Stimulated activated CD4-positive, alpha-beta T cell treated with anti-CD3 and anti-CD28 coated beads, TNF-alpha, amount 100 ng/mL, for 1 hour (primary cell): ENCODE measurements at places on chromosomes 16 and 17.

- no peak for DNase-seq
These were observed 20.6 kb downstream of the VPS53 start for GRCh38 chr17:693791-694638.

DNA sequence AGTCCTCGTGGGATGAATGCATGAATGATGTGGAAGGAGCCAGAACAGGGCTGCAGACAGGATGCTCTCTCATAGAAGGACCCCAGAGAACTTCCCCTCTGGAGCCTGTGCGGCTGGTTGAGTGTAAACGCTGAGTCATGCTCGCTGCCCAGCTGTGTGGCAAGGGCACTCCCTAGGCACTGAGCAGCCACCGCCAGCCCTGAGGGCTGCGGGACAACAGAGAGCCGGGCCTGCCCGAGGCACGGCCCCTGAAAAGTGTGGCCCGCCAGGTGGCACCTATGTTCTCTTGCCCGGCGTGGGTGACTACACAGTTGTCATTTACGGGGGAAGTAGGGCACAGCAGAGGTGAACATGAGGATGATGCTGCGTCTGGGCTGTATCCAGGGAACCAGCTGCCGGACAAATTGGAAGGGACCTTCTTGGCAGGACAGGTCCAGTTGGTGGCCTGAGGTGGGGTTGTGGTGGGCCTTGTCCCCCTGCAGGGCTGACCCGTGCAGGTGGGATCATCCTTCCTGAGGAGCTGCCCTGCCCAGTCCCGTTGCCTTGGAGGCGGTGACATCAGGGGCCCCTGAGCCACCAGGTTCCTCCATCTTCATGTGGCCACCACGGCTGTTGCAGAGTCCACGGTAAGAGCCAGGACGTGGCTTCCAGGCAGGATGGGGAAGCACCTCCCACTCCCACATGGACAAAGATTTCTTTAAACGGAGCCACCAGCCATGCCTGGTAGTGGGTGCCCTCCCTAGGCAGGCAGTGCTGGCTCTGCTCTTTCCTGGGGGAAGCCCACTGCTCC, 94.8 kb upstream of the CBX4 start:
- DNase-seq = no peak

GRCh38 chr17:57572062-57572461, 173.0 kb downstream of the CCDC182 start:
- no peak for DNase-seq

DNA sequence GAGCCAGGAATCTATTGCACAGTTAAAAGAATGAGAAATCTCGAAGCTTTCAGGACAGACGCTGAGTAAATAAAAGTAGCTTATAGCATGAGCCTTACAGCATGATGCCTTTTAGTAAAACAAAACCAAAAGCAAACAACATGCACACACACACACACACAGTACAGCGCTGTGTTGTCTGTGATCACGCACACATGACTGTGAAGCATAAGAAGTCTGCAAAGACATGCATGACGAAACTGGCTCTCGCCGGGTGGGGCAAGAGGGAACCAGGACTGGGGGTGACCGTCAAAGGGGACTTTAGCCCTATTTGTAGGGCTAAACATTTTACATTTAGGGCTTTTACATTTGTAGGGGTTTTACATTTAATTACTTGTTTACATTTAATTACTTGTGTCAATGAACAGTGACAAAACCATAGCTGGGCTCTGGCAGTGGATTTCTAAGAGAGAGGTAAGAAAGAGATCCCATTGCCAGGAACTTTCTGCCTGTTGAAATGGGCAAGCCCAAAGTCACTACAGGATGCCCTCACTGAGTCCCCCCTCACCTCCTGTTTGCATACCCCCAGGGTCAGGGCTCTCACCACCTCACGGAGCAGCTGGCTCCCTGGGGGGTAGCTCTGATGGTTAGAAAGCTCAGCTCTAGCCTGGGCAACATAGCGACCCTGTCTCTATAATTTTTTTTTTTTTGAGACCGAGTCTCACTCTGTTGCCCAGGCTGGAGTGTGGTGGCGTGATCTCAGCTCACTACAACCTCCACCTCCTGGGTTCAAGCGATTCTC, 2.0 kb upstream of the TNFRSF13B start:
- DNase-seq = no peak

DNA sequence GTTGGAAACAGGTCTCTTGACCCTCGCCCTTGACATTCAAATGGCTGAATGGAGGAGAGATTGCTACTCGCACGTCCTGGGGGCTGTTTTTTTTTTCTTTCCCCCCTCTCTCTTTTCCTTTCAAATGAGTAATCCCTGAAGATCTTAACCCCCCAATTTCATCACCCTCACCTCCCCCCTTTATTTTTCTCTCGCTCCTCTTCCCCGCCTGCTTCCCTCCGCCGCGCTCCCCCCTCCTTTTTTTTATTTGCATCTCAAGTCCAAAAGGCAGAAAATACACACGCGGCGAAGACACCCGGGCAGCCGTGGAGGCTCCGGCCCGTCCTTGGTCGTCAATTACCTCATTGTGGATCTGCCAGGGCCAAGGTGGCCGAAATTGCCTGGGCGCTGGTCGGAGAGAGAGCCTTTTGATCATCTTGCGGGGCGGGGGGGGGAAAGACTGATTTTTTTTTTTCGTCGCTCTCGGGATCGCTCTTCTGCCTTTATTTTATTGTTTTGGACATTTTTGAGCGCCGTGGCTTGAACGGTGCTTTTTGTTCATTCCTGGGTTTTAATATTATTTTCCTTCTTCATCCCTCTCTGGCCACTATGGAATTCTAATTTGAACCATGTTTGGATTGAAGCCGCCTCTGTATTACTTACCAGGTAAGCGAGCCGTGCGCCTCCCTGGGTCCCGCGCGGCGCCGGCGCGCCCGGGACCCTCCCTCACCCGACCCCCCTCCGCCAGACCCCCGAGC, 57.2 kb upstream of the GSE1 start:
- no peak for DNase-seq

- DNase-seq = no peak
These were observed 8.8 kb downstream of the JUP start for GRCh38 chr17:41777574-41778188.

GRCh38 chr17:6425407-6425806, 9.5 kb downstream of the AIPL1 start:
- no peak for DNase-seq

GRCh38 chr17:9767432-9767991, 23.9 kb downstream of the DHRS7C start:
- DNase-seq = no peak

- no peak for DNase-seq
These were observed 128.5 kb upstream of the GSE1 start for GRCh38 chr16:85484347-85485300.

- DNase-seq = no peak
These were observed 23.4 kb upstream of the METRNL start for GRCh38 chr17:83055911-83056582.

DNA sequence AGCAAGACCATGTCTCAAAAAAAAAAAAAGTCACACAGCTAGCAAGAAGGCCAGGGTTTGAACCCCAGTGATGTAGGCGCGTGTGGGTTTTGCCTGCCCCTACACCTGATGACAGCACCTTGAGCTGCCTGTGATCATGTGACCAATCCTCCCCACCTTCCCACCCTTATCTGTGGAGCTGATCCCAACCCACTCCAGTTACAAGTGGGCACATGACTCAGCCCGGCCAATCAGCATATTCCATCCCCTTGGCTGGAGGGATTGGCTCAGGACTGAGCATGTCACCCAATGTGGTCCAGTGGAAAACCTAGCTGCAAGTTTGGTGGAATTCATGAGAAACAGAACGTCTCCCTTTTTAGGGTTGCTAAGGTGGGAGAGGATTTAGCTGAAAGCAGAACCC, 6.6 kb downstream of the TMEM114 start:
- no peak for DNase-seq

GRCh38 chr16:51225878-51226277, 74.8 kb upstream of the SALL1 start:
- DNase-seq = no peak
